ENCODE measurements at places on chromosomes 12 and 14.

DNA sequence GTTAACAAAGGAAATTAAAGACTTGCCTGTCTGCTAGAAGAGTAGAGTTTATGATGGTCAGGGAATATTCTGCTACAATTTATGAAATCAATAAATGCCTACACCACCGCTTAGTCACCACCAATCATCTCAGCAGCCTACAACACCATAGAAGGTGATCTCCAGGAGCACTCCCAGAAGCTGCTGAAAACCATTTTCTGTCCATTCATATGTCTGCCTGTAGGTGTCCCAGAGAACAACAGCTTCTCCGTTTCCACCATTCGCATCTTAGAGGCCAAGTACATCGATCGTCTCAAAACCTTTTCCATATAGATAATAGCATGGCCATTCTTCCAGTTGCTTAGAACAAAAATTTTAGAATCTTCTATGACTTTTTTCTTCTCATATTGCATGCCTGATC, 303.4 kb downstream of the KCNC2 start:
- DNase-seq, result no peak

DNA sequence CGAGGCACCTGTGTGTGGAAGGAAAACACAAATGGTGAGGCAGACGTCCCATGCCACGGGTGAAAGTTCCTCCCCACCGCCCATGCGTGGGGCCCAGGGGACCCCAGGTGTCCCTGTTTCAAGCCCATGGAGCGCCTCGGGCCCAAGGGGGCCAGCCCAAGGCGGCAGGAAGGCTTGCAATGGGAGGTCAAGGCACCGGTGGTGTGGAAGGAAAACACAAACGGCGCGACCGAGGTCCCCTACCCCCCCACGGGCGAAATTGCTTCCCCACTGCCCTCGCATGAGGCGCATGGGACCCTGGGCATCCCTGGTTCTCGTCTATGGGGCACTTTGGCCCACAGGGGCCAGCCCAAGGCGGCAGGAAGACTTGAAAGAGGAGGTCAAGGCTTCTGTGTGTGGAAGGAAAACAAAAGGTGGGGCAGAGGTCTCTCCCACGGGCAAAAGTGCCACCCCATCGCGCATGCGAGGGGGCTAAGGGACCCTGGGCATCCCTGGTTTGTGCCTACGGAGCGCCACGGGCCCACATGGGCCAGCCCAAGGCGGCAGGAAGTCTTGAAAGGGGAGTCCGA, 379.4 kb downstream of the ALG10 start:
- DNase-seq, result no peak

- no peak for DNase-seq
Measured at GRCh38 chr14:96861568-96862310, 64.6 kb downstream of the VRK1 start.

- DNase-seq, result no peak
Measured at GRCh38 chr12:122012184-122012583, 9.5 kb upstream of the BCL7A start.

GRCh38 chr14:43983721-43984120, 523.4 kb downstream of the FSCB start:
- no peak for DNase-seq

DNA sequence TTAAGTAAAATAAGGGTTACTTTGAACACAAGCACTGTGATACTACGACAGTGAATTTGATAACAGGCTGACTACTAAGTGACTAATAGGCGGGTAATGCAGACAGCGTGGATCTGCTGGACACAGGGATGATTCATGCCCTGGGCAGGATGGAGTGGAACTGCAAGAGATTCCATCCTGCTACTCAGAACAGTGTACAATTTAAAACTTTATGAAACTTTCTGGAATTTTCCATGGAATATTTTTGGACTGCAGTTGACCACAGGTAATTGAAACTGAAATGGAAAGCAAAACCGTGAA, 46.0 kb downstream of the YEATS4 start:
- no peak for DNase-seq

- no peak for DNase-seq
Measured at GRCh38 chr12:46265734-46266133, 3.1 kb downstream of the SLC38A1 start.

- DNase-seq, result no peak
Measured at GRCh38 chr14:71467361-71467811, 464.8 kb upstream of the RGS6 start.

DNA sequence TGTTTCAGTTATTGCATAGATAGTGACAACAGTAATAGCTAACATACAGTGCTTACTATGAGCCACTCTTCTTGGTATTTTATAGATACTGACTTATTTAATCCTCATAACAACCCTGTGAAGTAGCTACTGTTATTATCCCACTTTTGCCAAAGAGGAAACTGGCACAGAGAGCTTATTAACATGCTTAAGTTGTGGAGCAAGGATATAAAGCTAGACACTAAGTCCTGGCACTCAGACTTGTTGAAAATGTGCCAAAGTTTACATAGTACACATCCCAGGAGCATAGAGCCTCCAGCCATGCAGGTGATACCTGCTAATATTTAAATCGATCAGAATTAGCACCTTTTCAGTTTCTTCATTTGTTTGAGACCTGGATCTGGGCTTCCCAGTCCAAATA, 41.8 kb downstream of the VEZT start:
- no peak for DNase-seq

GRCh38 chr14:88519907-88520306, 34.9 kb downstream of the PTPN21 start:
- DNase-seq, result no peak

DNA sequence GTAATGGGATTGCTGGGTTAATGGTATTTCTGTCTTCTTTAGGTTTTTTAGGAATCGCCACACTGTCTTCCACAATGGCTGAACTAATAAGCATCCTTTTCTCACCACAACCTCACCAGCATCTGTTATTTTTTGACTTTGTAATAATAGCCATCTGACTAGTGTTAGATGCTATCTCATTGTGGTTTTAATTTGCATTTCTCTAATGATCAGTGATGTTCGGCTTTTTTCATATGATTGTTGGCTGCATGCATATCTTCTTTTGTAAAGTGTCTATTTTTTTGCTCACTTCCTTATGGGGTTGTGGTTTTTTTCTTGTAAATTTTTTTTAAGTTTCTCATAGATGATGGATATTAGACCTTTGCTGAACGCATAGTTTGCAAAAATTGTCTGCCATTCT, 377.9 kb downstream of the GALC start:
- peak; percentile 56 for DNase-seq

GRCh38 chr12:77686760-77687159, 143.9 kb upstream of the NAV3 start:
- DNase-seq, result no peak

- DNase-seq, result no peak
Measured at GRCh38 chr14:50835280-50835679, 4.3 kb upstream of the NIN start.
